Activated naive CD4-positive, alpha-beta T cell treated with anti-CD3 and anti-CD28 coated beads for 36 hours (primary cell): ENCODE measurements at places on chromosomes 11 and 22. TPM values are rescaled to one million over a fixed set of nuclear protein-coding genes. Genes with fewer than 3 reads are reported as not detected.

DGAT2 gene
- total RNA-seq = 4.2 TPM

SEZ6L gene
- total RNA-seq = not detected

NLRX1 gene
- 20.8 TPM for total RNA-seq

DNA sequence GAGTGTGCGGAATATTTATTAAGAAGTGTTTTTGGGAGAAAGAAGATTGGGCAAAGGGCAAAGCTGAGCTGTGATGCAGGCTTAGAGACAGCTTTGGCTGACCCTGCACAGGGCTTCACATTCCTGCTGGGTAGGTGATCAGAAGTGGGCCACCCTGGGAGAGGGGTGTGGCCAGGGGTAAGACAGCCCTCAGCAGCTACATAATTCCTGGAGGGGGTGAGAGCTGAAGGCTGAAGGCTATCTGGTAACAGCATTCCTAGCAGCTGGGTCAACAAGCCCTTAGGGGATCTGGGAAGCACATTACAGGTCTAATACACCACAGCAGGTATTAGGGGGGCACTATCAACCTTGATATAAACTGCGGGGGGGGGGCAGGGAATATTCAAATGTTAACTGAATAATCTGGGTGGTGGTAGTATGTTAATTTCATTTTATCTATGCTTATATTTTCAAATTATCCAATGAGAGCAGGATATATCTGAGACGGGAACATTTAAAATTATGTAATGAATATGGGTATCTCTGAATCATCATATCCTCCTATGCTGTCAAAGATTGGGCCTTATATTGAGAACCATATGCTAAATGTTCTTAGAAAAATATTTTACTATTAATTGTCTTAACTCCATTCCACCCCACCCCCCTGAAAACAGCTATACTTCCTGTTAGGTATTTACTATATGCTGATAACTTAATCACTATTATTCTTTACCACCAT is 5.9 kb downstream of the OOSP1 start:
- no peak for DNase-seq

DNA sequence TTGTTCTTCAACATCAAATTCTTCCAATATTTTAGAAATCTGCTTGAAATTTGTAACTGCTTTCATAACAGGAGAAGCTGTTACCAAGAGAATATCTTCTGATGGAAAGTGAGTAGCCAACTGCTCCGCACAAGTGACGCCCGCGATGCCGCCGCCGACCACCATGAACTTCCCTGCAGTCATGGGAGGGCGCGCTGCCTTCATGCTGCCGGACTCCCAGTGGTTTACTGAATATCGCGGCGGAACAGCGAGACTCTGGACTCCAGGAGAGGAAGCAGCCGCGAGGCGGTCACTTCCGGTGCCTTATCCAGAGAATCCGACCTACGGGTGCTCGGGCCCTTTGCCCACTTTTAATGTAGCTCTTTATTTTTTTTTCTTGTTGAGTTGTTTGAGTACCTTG is 190.6 kb downstream of the GUCY1A2 start:
- no peak for DNase-seq

DNA sequence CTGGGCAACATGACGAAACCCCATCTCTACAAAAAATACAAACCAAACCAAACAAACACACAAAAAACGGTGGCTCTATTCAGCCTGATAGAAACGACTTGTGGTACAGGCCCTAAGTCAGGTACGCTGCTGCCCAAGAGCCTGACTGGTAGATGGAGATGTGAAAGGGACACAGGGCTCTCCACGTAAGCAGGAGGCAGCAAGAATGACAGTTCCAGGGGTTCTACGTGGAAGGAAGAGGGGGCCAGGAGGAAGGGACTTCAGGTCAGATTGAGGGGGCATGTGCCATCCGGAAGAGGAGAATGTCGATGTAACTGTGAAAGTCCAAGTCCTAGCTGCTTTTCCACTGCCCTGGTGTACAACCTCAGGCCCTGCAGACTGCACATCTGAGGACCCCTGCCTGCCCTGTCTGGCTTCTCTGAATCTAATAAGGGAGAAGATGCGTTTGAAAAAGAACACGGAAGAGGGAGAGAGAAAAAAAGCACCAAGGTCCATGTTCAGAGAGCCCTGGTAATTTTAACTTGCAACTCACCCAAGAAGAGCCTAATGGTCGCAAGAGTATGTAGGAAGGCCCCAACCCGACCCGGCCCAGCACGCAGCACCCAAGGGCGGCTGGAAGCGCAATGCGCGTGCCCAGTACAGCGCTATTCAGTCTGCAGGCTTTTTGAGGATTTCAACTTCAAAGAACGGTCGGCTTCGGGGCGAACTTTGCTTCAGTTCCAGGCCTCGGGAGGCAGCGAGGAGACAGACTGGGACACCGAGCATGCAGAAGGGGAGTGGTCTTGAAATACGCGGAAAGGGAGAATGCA is 909 bp upstream of the ZNRD2 start:
- no peak for DNase-seq

DNA sequence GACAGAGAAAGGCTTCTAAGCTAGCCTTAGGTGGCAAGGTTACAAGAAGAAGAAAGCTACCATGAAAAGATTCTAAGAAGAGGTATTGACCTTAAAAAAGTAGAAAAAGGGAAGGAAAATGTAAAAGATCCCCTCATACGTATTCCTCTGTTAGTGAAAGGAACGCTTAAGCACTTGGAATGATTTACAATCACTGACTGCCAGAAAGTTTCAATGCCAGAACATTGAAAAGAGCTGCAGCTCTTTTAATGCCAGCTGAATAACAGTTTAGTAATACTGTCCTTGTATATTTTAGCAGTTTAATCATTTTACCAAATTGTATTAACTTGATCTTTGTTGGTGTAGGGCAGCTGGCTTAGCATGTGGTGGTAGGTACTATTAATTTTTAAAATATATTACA is 650.7 kb downstream of the FAM181B start:
- no peak for DNase-seq

DNA sequence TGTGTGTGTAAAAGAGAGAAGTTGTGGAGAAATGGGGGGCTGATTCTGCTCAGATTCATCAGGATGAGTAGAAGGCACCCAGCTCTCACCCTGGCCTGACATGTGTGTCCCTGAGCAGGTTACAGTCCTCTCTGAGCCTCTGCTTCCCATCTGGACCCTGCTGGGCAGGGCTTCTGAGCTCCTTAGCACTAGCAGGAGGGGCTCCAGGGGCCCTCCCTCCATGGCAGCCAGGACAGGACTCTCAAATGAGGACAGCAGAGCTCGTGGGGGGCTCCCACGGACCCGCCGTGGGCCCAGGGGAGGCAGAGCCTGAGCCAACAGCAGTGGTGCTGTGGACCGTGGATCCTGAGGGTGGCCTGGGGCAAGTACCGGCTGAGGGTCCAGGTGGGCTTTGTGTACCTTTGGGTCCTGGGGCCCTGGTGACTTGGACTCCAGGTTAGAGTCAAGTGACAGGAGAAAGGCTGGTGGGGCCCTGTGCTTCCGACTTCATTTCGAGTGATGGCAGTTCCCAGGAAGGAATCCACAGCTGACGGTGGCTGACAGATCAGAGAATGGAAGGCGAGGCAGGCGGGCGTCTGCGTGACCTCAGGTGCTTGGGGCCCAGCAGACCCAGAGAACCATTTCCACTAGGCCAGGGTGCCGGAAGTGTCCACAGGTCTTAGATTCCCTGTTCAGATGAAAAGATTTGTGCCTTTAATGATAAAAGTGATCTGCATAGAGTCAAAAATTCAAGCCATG is 21.9 kb downstream of the NEAT1 start:
- DNase-seq = peak; percentile 32

- DNase-seq = no peak
These were observed 475 bp upstream of the AIP start for GRCh38 chr11:67482275-67482826.

DNA sequence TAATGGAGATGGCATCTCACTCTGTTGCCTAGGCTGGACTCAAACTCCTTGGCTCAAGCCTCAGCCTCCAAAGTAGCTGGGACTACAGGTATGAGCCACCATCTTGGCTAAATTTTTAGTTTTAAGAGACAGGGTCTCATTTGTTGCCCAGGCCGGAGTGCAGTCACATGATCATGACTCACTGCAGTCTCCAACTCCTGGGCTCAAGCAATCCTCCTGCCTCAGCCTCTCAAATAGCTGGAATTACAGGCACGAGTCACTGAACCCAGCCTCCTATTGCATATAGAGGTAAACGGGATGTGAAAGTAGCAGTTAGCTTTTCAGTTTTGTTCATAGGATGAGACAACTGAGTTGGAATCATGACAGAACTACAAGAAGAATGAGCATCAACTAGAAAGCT is 9.5 kb upstream of the NAALAD2 start:
- DNase-seq = no peak

DNA sequence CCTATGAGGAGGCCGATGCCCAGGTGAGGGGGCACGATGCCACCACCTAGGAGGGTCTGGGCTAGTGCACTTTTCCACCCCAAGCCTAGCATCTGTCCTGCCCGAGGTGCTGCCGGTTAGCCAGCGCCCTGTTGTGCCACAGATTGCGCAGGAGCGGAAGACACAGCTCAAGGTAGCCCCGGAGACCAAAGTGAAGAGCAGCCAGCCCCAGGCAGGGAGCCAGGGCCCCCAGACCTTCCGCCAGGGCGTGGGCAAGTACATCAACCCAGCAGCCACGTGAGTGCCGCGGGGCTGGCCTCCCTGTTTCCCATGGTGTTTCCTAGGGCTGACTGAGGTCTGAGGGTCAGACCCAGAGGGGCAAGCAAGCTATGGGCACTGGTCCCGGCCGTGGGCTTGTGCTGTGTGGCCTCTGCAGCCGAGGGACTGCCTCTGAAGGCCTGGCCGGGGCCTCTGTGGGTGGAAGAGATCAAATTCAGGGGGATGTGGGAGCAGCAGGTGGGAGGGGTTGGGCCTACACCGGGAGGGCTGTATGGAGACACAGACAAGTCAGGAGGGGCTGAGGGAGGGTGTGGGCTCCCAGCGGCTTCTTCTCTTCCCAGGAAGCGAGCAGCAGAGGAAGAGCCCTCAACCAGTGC is 29.1 kb downstream of the PPIL2 start:
- no peak for DNase-seq

- DNase-seq = no peak
These were observed 8.7 kb downstream of the IFT27 start for GRCh38 chr22:36767035-36767775.

DNA sequence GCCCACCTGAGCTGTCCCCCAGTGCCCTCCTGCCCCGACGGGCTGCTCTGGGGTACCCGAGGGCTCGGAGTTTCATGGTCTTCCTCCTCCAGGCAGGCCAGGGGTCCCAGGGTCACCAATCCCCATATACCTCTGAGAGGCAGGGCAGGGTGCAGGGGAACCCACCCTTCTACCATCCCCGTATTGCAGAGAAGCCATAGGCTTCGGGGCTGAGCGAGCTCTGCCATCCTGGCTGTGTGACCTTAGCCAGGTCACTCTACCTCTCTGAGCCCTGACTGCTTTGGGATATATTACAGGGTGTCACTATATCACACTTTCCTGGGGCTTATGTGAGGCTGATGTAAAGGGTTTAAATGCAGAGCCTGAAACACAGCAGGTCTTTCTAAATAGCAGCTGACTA is 57.4 kb downstream of the NAT10 start:
- DNase-seq = no peak

GRCh38 chr11:79400717-79401330 is 40.0 kb downstream of the TENM4 start:
- peak; percentile 11 for DNase-seq

DNA sequence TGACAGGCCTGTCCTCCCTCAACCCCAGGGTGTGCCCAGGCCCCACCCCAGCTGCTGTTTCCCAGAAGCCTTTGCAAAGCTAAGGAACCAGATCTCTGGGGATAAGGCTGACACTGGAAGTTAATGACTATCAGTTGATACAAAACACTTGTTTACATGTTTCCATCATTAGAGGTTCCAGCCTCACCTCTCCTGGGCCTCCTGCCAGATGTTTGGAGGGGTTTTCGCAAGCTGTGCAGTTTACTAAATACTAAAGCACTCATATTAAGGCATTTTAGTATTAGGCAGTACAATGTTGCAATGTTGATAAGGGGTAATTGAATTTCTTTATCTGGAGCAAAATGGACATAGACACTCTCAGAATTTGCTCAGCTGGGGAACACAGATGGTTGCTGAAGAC is 218.7 kb downstream of the INSC start:
- no peak for DNase-seq

GRCh38 chr11:125924384-125925007 is 20.2 kb downstream of the DDX25 start:
- no peak for DNase-seq
